ENCODE measurements at places on chromosomes 6 and 20.

DNA sequence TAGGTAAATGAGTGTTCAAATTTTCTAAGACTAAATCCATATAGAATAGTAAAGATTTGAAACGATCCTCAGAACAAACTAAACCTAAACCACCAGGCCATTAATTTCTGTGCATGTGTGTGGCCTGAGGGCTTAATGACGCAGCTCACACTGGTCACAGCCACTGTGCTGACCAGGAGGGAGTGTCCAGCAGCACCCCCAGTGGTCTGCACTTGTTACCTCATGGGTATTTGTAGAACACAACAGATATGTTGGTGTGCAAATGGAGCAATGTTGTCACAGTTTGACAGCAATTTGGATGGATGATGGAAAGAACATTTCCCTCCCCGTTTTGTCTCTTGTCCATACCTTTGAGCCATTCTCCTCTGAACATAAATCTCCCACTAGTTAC, 122.4 kb upstream of the EXOC2 start:
- DNase-seq = no peak

DNA sequence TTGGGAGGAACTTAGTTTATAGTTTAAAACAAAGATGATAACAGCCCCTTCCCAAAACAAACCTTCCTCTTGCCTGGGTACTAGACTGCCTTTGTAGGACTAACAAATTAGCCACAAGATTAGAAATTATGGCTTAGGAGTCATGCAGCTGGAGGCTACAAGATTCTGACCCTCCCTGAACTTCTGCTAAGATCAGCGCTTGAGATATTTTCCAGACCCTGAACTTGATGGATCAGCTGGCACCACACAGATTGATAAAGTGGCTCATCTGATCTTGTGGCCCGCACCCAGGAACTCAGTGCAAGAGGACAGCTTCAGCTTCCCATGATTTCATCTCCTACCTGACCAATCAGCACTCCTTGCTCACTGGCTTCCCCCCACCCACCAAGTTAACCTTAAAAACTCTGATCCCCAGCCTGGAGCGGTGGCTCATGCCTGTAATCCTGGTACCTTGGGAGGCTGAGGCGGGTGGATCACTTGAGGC, 5.9 kb upstream of the SERINC3 start:
- no peak for DNase-seq

- DNase-seq = no peak
Measured at GRCh38 chr6:151380848-151381205, 10.5 kb downstream of the ZBTB2 start.

- no peak for DNase-seq
Measured at GRCh38 chr6:96995903-96996302, 71.4 kb downstream of the KLHL32 start.

DNA sequence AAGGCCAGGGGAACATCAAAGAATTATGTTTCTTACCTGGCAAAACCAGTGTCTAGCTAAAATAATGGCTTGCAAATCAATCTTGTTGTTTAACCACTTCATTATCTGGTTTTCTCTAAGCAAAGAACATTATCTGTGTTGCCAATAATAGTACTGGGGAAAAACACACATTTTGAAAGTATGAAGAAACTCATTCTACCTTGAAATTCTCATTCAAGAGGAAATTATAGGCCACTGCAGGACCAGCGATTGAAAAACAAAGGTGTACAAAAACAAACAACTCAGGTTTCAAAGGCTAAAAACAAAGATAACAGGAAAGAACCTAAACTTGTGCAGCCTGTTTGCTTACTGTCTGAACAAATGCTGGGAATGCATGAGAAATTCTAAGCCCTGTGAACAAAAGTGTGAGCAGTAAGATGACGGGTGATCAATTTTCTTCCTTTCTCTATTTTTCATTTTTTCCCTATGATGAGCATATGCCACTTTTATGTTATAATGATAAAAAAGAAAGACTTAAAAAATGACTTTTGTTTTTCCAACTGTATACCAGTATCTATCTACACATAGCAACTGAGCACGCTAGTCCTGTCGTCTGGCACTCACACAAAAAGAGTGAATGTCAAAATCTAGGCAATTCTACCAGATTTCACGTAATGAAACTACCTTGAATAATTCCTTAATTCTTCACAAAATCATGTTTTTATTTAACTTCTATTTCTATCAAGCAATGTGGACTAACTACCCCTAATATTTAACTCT, 117.9 kb downstream of the SGK1 start:
- no peak for DNase-seq

- no peak for DNase-seq
Measured at GRCh38 chr6:90347411-90347851, 50.8 kb upstream of the BACH2 start.

GRCh38 chr6:89378628-89379027, 26.1 kb upstream of the UBE2J1 start:
- DNase-seq = no peak

- no peak for DNase-seq
Measured at GRCh38 chr6:88538130-88538706, 372.1 kb upstream of the CNR1 start.

DNA sequence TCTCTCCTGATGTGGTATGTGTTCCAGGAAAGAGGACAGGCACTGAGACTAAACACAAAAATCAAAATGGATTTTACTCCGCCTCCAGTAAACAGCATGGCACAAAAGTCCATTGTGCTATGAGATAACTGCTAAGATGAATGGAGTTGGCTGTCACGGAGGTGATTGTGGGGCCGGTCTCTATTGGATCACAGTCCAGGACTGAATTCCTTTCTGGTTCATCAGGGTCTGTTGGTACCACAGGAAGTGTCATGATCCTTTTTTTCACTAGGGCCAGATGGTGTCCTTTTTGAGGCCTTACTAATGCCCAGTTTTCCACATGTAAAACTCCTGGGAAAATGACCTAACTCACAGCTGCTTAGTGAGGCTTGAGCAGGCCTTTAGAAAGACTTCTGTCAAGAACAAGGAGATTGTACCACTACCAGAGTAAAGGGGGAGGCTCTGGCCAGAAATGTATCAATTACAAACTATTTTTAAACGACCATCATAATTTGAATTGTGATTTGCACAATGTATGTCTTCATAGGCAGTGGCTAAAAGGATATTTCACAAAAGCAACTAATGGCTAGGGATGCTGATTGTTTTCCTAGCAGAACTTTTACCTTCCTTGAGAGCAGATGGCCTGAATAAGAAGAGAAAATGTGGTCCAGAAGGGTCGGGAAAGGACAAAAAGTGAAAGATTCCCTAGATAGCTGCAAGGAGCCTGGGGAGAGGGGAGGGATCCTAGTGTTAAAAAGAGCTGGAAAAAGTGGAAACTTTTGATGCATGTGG, 192.2 kb upstream of the POU3F2 start:
- DNase-seq = no peak

GRCh38 chr6:43268782-43269272, 25.5 kb downstream of the TTBK1 start:
- no peak for DNase-seq

DNA sequence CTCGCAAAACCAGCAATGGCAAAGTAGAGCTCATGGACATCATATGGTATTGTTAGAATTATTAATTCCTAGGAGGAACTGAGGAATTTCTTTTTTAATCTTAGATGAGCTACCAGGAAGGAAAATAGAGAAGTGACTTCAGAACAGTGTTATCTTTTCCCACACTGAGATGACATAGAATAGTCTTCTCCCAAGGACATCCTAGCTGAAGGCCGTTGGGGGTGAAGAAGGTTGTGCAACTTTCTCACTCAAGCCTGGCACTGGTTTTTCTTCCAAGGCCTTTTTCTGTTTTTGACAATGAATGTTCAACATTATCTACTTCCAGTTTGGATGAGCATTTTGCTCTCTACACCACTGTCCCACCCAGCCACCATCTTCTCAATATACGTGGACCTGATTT, 35.8 kb upstream of the MAS1 start:
- DNase-seq = no peak

- DNase-seq = no peak
Measured at GRCh38 chr6:26025047-26025893, 62.0 kb upstream of the HFE start.

GRCh38 chr6:134217798-134218140, 100.1 kb downstream of the SGK1 start:
- DNase-seq = no peak

DNA sequence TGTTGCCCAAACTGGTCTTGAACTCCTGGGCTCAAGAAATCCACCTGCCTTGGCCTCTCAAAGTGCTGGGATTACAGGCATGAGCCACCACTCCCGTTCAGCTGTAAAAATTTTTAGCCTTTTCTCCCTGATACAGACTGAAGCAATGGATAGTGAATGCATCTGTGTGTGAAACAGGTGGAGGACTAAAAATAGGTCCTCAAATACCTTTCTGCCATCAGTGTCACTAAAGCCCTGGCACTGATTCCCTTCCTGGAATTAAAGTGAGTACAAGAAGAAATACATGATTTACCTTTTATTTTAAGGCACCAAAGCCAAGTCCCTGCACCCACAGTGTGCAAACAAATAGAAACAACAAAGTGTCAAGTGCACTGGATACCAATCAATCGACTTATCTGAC, 25.1 kb downstream of the TULP4 start:
- no peak for DNase-seq

- DNase-seq = no peak
Measured at GRCh38 chr20:34701405-34702085, 2.6 kb upstream of the TP53INP2 start.

GRCh38 chr20:56001106-56001785, 4.1 kb downstream of the CBLN4 start:
- DNase-seq = no peak

DNA sequence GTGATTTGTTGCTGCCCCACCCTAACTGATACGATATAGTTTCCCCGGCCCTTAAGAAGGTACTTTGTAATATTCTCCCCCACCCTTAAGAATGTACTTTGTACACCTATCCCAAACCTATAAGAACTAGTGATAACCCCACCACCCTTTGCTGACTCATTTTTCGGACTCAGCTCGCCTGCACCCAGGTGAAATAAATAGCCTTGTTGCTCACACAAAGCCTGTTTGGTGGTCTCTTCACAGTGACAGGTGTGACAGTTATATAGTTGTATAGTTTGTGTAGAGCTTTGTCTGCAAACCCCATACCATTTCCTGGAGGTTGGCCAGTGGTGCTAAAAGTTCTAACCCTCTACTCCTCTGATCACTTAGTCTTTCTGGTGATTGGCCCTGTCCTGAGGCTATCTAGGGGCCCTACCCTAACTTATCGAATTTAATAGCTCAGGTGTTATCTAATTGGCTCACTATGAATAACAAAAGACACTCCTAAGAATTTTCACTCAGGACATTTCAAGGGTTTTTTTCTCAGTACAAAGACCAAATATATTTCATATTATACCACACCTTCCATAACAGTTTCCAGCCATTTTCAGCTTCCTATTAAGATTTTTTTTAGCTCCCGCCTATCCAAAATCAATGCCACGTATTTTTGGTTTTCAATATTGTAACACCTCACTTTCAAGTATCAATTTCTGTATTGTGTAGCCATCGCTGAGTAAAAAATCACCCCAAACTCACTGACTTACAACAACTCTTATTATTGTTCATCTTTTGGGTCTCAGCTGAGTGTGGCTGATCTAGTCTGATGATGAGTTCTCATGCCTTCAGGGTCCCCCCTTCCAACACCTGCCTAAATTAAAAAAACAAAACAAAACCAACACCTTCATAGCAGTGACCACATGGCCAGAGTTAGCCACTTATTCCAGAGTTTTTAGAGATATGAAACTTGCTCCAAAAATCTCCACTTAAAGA, 9.8 kb upstream of the BTN1A1 start:
- DNase-seq = no peak

Data from anterior cingulate cortex (tissue), 58 donors.